HCEC 1CT (cell line): ENCODE measurements at places on chromosomes 11 and 22.

- no peak for DNase-seq
Observed at GRCh38 chr11:47306484-47306844, 36.5 kb downstream of the MADD start.

- DNase-seq = no peak
Observed at GRCh38 chr22:47391169-47392053, 629.0 kb downstream of the TBC1D22A start.

GRCh38 chr11:33160587-33160986, 693 bp downstream of the CSTF3 start:
- no peak for DNase-seq

DNA sequence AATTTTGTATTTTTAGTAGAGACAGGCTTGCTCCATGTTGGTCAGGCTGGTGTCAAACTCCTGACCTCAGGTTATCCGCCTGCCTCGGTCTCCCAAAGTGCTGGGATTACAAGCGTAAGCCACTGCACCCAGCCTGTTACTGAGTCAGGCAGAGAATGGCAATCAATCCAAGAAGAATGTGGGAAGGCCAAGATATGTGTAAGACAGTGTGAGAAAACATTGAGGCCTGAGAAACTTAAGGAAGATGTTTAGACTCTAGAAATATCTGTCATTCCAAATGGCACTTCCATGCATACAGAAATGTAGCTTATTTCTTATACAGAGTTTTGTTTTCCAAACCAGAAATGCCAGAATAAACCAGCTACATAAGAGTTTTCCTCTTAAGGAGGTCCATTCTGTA, 248.5 kb downstream of the ETS1 start:
- DNase-seq = no peak

GRCh38 chr11:71245601-71246391, 6.6 kb downstream of the SHANK2 start:
- DNase-seq = no peak

DNA sequence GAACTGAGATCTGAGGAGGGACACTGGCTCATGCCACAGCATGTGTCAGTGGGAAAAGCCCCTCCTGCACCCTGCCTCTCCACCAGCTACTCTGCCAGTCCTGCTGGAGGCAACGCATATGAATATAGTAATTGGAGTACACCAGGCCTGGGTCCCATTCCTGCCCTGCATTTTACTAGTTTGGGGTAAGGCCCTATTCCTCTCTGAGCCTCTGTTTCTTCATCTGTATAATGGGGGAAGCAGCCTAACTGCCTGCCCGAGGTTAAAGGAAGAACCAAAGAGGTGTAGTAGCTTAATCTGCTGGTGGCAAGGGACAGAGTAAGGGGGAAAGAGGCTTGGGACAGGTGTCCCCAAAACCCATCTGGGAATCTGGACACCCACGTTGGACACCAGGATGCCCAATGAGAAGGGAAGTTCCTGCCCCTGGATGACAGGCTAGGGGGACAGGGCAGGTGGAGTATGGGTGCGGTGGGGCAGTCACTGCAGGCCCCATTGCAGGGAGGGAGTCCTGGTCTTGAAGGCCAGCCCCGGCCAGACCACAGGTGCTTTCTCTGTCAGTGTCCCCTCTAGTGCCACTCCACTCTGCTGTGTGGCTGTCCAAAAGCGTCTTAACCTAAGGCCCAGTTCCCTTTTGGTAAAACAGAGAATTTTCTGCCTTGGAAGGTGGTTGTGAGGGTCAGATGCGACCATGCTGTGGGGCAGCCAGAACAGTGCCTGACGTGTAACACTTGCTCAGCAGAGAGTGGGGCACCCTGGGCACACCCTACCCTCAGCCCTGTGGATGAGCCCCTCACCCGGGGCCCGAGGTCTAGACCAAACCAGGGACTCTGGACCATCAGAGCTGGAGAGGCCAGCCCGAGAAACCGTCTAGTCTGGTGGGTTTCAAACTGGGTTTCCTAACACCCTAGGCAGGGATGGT, 11.5 kb downstream of the TSKU start:
- no peak for DNase-seq

- no peak for DNase-seq
Observed at GRCh38 chr22:39459681-39460080, 2.9 kb downstream of the MGAT3 start.

GRCh38 chr11:72239849-72240460, 4.0 kb downstream of the PHOX2A start:
- DNase-seq = peak; percentile 16

GRCh38 chr22:17968126-17968525, 56.2 kb downstream of the MICAL3 start:
- no peak for DNase-seq

DNA sequence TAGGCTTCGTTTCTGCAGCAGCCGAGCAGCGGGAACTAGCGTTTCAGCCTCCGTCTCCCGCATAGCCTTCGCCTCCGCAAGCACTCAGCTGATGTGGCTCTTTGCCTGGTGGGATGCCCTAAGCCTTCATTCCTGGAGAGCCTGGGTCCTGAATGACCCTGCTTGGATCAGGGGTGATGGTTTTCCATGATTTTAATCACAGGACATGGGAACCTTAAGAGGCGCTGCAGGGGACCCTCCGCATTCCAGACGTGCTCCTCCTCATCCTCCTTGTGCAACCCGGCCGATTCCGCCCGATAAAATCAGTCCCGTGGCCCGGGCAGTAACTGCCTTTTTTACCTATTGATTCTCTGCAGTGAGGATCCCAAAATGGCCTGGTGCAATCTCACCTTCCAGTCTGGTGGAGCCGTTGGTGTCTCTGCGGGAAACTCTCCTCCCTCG, 8.2 kb downstream of the C11orf21 start:
- DNase-seq = no peak

DNA sequence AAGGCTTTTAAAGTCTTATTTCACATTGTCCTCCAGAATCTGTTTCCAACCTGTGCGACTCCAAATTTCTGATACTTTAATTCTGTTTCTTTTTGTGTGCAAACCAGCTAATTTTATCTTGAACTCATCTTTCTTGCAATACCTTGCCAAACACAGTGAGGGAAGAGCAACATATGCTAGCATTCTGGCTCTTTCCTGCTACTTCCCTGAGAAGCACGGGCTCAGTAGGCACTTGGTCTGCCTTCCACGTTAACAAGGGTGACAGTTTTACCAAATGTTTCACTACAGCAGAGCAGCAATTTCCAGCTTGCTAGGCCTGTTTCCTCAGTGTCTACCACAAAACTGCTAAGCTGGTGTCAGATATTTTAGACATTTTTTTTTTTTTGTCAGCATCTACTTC, 405.8 kb downstream of the NTM start:
- DNase-seq = no peak

GRCh38 chr11:64173616-64174355, 7.9 kb upstream of the MACROD1 start:
- peak; percentile 38 for DNase-seq

- no peak for DNase-seq
Observed at GRCh38 chr11:107172996-107173395, 154.7 kb upstream of the GUCY1A2 start.

DNA sequence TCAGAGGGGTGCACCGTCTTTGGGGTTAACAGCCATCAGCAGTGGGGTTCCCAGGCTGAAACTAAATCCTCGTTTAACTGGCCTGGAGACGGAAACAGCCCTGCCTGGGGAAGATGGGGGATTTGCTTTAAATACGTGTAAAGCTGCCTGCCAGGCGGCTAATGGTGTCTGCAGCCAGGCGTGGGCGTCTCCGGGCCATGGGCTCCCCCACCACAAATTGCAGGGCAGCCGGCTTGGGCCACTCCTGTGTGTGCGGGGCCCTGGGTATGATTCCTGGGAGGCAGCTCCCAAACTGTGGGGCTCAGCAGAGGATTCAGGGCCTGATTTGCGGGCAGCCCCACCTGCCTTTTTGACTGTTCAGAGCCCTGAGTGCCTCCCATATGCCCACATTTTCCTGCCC, 110.5 kb downstream of the KCNQ1 start:
- DNase-seq = no peak
